ENCODE measurements at places on chromosomes 12 and 14.
A peak's percentile ranks its signal among the peaks of the same experiment; 100 is the strongest.

GRCh38 chr12:16844875-16845274, 238.9 kb upstream of the LMO3 start:
- DNase-seq = no peak

DNA sequence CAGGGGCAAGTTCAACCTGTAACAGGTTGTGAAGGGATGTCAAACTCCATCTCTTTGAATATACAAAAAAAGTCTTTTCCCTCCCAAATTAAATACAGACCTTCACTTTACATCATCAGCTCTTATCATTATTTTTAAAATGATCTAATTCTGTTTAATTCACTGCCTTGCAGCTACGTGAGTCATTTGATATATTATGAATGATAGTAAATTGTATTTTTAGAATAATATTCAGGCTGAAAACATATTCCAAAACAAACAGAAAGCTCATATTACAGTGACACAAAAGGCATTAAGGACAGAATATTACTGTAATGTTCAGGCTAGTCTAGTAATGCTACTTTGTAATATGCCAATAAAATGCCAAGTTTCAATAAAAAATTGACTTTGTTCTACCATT, 53.3 kb downstream of the BCAT1 start:
- no peak for DNase-seq

DNA sequence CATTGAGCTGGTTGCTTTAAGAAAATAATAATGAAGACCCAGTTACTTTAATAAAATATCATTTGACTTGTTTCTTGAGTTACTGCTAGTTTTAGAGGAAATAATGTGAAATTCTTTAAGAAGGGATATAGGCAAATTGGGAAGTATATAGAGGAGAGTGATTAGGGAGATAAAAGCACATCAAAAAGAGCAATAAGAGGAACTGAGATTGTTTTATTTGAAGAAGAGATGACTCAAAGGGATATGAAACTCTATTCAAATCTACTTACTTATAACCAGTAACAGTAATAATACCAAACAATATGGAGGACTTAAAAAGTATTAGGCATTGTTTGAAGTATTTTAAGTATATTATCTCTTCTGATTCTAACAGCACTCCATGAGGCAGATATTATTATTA, 37.1 kb downstream of the LRRK2 start:
- no peak for DNase-seq

DNA sequence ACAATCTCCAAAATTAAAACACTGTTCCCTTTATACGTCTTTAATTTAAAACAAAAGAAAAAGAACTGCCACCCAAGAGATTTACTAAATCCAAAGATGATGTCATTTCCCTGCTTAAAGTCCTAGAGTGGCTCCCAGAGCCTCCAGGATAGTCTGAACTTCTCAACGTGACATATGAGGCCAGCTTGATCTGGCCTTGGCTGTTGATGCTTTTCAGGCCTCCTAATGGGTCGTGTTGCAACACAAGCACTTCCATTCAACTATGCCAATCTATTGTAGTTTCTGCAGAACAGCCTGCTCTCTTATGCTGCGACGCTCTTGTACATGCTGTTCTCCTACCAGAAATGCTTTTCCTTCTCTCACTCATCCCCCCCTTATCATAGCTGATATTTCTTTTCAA, 35.7 kb downstream of the LGR5 start:
- DNase-seq = no peak

DNA sequence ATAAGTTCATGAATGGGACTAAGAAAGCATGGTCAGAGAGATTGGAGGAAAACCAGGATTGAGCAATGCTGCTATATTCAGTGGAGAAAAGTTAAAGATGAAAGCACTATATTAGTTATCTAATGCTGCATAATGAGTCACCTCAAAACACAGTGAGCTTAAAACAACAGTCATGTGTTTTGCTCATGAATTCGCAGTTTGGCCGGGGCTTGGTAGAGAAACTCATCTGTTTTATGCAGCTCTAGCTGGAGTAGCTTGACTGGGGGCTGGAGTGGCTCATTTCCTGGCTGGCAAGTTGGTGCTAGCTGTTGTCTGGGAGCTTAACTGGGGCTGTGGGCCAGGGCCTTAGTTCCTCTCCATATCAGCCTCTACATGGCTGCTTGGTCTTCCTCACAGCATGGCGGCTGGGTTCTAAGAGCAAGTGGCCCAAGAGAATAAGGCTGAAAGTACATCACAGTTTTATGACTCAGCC, 90.1 kb downstream of the ADCK1 start:
- no peak for DNase-seq

DNA sequence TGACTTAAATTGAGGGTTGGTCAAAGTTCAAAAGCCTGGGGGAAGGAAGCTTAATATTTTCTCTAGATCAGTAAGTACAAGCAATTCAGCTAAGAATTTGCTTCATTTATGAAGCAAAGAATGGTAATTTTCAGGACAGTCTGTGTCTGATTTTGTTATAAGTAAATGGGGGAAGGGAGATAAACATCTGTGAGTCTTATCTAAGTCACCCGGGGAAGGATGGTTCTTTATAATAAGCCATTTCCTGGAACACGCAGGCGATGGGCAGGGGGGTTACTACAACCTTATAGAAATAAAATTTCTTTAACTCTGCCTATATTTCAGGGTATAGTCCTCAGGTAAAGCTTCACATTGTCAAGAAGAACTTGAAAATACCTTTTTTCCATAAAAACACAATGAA, 42.9 kb downstream of the HELB start:
- no peak for DNase-seq

GRCh38 chr12:123269395-123269892, 2.2 kb downstream of the CDK2AP1 start:
- DNase-seq = no peak

- peak; percentile 69 for DNase-seq
Measured at GRCh38 chr12:93502802-93503623, 35.7 kb downstream of the MRPL42 start.

DNA sequence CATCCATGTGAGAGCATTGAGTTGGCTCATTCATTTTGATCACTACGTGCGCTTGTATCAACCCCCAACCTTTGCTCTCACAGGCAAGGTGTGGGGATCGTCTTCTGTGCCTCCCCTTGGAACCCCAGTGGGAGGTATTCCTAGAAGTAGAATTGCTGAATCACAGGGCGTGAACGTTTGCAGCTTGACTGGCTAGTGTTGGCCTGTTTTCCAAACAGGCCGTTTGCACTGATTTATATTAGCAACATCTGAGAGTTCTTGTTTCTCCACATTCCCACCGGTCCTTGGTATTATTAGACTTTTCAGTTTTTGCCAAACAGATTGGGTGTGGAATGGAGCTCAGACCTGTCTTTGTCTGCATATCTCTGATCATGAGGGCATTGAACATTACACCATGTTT, 288.6 kb upstream of the PWP1 start:
- DNase-seq = no peak

GRCh38 chr12:93430280-93430679, 11.5 kb downstream of the UBE2N start:
- DNase-seq = no peak

DNA sequence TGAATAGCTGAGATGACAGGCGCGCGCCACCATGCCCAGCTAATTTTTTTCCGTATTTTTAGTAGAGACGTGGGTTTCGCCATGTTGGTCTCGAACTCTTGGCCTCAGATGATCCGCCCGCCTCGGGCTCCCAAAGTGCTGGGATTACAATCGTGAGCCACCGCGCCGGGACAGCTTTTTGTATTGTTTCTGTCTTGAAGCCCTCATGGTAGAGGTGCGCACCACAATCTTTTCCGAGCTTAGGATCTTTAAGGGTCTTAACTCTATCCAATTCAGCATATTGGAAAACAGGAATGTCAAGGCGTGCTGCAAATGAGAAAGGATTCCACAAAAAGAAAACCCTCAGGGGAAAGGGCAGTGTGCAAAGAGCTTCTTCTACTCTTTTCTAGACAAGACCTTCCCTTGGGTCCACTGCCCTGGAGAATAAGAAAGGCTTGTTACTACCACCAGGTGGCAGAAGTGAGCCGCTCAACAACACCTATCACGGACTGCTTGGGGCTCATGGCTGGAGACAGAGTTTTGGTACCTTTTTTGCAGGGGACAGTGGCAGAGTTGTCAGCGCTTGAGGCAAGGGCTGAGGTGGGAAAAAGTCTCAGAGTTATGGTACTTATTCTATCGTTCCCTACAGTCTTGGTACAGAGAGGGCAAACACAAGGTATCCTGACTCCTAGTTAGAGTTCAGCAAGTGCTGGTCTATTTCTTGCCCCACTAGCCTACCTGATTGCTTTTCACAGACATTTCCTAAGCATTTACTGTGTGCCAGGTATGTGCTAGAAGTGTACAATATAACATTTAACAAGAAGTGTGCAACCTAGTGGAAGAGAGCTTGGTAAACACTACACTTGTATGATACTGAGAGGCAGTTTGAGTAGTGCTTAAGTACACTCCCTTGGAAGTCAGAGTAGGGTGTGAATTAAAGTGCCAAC, 16.4 kb upstream of the SP7 start:
- peak; percentile 80 for DNase-seq

DNA sequence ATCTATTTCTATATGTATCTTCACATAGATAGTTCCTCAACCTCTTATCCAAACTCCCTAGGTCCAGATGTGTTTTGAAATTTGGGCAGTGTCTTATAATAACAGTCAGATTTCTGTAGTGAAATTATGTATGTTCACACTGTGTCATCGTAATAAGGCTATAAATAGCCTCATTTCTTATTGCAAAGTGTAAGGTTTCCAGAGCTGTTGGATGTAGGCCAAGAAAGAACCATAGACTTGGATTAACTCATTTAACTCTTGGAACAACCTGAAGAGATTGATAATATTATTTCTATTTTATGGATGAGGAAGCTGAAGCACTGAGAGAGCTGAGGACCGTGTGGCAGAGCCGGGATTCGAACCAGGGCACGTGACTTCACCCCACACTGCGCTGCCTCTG, 49.0 kb upstream of the PIWIL1 start:
- DNase-seq = no peak

- peak; percentile 18 for DNase-seq
Measured at GRCh38 chr12:4114986-4115385, 158.6 kb upstream of the CCND2 start.

GRCh38 chr12:121538699-121539061, 42.1 kb downstream of the KDM2B start:
- no peak for DNase-seq

GRCh38 chr14:30287579-30288445, 271.1 kb upstream of the G2E3 start:
- DNase-seq = no peak

- no peak for DNase-seq
Measured at GRCh38 chr14:52473557-52473956, 78.7 kb downstream of the TXNDC16 start.

- no peak for DNase-seq
Measured at GRCh38 chr12:104565606-104566243, 109.0 kb downstream of the CHST11 start.

DNA sequence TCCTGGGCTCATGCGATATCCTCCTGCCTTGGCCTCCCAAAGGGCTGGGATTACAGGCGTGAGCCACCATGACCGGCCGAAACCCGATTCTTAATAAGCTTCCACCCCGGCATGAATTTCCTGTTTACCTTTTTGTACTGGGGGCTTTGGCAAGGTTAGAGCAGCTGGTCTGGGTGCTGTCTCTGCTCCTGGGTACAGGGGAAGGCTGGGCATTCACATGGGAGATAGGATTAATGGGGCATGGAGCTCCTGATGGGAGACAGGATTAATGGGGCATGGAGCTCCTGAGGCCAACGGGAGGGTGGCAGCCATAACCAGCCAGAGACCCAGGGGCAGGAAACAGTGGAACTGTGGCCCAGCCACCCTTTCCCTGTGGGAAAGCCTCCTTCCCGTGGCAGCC, 69.5 kb upstream of the DICER1 start:
- no peak for DNase-seq

DNA sequence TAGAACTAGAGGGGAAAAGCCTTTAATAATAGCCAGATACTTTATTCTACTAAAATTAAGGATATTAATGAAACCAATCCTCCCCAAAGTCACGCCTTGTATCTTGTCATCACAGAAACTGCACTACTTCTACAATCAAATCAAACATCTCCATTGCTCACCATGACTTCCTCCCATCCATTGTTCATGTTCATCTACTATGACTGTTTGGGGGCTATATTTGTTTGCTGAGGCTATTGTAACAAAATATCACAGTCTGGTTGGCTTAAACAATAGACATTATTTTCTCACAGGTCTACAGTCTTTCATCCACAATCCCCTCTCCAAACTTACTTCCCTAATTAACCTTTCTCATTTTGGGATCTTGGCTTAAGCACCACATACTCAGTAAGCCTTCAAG, 193.6 kb upstream of the FSCB start:
- DNase-seq = no peak

GRCh38 chr12:68468036-68468435, 135.9 kb upstream of the MDM1 start:
- DNase-seq = no peak

DNA sequence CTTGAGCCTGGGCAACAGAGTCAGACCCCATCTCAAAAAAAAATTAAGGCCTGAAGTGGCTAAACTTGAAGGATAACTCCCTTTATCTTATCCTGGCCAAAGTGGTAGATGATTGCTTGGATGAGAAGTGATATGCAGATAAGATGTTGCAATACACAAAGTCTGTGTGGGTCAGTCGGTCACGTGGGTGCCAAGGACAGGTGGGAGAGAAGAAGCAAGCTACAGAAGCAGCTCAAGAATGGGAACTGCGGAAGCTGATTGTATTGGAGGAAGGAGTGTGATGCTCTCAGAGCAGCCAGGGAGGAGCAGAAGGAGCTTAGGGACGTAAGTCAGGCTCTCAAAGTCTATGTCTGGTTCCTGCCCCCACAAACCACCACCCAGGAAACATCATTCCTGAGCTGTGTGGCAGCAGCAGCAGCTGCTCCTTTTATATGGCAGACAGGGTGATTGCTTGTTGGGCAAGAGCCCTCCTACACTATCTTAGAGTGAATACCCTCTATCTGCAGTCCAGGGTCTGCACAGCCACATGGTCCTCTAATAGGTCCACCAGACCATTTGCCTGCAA, 54.5 kb downstream of the ATP2A2 start:
- no peak for DNase-seq

GRCh38 chr12:121057794-121058193, 18.7 kb upstream of the OASL start:
- DNase-seq = no peak

DNA sequence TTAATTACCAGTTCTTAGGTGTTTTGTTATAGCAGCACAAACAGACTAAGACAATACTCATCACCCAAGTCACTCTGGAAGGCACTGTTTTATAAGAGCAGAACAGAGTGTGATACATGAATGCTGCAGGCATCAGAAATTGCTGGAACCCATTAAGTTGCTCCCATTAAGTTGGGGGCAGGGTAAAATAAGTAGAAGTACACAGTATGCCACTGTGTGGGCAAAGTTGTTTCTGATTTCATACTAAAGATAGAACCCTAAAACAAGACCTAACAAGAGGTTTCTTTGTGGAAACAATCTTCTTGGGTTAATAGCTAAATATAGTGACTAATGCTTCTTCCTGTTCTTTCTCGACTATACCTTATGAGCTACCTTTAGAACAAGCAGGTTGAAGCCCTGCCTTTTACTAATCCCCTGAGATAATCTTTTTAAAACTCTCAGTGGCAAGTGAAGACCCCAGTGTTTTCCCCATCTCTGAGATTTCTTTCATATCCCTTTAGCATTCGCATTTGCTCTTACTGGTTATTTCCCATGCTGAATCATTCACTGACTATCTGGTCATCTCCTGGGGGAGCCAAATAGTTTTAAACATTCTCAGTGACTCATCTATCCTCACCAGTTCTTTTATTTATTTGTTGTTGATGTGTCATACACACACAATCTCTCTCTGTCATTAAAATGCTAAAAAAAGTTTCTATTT, 52.3 kb downstream of the SOCS2 start:
- no peak for DNase-seq

GRCh38 chr12:93979189-93979588, 169.2 kb upstream of the PLXNC1 start:
- DNase-seq = peak; percentile 5
